Stimulated activated CD8-positive, alpha-beta memory T cell treated with anti-CD3 and anti-CD28 coated beads, Interleukin-7, amount 100 ng/mL, for 24 hours (primary cell): ENCODE measurements at places on chromosomes 5 and 9.

- DNase-seq = no peak
These were observed 262.8 kb downstream of the CDH10 start for GRCh38 chr5:24381861-24382489.

- no peak for DNase-seq
These were observed 134.9 kb upstream of the CDKN2B start for GRCh38 chr9:22143799-22144625.

DNA sequence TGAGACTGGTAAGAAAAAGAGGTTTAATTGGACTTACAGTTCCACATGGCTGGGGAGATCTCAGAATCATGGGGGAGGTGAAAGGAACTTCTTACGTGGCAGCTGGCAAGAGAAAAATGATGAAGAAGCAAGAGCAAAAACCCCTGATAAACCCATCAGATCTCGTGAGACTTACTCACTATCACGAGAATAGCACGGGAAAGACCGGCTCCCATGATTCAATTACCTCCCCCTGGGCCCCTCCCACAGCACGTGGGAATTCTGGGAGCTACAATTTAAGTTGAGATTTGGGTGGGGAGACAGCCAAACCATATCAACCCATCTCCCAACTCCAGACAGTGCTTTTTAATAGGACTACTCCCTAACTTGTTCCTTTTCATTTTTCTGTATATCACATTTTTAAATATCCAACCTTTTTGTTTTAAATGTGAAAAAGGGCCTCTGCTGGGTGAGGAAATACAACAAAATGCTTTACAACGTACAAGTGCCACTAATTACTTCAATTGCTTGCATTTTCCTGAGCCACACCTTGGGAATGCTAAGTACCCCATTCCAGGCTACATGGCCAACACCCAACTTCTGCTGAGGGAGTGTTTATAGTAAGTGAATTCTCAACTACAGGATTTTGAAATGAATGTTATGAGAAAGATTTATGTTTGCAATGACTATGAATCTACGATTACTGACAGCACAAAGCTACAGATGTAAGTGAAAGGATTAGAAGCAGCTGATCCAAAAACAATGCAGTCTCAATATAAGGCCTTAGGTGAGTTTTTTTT lies 294.1 kb upstream of the CD180 start:
- DNase-seq = no peak

DNA sequence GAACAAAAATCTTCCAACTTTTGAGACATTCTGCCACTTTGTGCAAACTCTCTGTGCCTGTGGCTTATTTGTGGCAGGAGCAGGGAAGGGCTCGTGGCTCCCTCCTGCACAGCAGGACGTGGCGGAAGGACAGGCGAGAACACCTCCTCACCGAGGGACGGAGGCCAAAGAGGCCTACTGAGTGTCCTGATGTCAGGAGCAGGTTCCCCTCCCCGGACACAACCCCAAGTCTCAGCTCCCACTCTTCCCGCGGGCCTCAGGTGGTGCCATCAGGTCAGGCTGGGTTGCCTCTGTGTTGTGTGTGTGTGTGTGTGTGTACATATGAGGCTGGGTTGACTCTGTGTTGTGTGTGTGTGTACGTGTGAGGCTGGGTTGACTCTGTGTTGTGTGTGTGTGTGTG lies 136.8 kb upstream of the LPCAT1 start:
- DNase-seq = no peak

DNA sequence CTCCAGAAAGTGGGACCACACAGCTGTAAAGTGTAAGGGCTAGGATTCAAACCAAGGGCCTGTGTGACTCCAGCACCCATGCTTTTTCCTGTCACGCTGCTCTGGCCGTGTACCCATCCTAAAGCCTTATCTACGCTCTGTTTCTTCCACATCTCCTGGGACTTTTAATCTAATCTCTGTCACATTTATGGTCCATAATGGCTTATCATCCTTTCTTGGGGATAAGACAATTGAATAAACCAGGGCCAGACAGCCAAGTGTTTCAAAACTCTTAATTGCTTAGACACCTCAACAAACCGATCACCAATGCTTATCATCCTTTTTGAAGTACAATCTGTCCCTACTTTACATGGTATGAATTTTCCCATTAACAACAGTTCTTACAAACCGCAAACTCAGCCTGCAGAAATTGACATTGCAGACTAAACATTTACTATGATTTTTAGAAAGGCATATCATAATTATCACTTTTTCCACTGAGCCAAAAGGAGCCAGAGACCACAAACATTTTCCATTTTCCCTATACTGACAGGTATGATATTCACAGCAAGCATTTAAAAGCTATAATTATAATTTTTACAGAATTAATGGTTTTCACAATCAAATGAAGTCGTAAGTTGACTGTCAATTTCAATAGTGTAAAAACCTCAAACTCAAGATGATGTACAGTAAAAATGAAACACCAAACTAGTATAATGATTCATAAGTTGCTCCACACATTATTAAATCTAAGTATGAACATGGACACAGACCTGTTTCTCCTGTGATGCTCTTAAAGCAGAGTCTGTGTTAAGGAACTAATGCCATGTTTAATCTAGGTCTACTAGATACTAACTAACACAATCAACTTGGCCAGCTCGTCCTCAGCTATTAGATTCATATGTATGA lies 99.5 kb downstream of the FBXW11 start:
- no peak for DNase-seq

DNA sequence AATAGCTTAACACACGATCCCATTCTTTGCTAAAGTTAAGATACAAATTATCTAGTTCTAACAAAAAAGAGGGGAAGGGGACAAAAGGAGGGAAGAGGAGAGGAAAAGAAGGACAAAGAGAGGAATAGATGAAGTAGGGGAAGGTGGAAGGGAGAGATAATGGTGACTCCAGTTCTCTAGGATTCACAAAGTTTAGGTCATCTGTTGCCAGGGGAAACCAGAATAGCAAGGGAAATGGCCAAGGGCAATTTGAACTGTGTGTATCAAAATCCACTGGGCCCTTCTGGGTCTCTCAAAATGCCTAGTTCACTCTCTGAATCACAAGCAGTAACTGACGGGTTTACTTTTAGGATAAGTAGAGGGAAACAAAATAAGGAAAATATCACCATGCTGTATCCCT lies 7.6 kb downstream of the SLC24A2 start:
- DNase-seq = no peak

DNA sequence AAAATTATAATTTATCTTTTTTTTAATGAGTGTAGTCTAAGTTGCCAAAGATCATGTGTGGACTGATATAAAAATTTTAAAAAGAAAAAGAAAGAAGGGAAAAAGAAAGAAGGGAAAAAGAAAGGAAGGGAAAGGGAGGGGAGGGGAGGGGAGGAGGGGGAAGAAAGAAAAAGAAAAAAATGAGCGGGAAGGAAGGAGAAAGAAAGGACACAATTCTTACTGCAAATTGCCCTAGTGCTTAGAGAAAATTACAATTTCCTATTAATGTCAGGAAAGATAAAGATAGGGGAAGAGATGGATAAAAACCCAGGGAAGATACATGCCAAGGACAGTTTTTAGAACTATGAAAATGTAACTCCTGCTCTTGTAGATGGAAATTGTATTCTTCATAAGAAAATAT lies 789.7 kb upstream of the GRAMD2B start:
- DNase-seq = no peak

DNA sequence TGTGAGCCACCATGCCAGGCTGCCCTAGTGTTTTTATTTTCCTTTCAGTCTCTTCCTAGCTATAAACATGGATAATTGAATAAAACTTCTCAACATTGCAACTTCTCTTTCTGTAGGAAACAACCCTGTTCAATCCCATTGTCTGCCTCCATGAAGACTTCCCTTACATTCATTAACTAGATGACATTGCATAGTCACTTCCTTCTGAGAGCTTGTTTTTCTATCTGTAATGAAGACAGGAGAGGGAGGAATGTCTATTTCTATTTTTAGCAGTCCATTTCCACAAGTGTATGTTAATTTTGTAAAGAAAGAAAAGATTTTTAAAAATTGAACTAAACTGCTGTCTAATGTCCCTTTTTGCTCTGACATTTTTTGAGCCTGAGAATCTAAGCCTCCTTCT lies 55.6 kb upstream of the MELK start:
- no peak for DNase-seq

DNA sequence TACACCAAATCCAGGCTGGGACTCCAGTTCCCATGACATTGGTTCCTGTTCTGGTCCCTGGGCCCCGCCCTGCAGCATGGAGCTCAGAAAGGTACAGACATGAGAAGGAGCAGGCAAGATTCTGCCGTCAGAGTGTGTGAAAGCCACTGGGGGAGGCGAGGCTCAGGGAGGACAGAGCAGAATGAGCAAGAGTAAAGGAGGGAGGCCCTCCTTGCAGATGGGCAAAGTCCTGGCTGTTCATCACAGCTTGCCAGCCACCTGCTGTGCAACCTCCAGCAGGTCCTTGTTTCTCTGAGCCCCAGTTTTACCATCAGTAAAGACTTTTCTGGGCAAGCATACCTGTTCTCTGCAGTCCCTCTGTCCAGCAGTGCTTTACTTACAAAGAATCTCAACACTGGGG lies 73.3 kb downstream of the HRH2 start:
- DNase-seq = no peak

- DNase-seq = no peak
These were observed 49.0 kb upstream of the GGTA1 start for GRCh38 chr9:121548666-121549065.

DNA sequence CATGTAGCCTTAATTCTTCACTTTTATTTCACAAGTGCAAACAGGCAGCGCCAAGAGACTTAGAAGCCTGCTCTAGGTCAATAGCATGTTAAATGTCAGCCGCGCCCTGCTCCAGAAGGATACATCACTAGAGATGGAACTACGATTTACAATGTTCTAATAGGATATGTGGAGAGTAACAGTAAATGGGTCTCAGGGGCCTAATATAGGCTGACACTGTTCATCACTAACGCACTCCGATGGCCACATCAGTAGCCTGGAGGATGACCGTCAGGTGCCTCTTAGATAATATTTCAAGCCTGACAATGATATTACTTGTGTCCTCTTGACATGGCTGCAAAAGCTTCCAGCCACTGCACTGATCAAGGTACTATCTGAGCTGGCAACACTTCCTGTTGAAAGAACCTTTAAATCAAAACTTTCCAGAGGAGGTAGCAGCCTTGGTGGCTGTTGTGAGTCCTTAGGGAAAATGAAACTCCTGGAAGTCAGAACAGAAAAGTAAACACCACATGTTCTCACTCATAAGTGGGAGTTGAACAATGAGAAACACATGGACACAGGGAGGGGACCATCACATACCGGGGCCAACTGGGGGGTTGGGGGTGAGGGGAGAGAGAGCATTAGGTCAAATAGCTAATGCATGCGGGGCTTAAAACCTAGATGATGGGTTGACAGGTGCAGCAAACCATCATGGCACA lies 35.0 kb downstream of the PTTG1 start:
- no peak for DNase-seq

- no peak for DNase-seq
These were observed 364.2 kb upstream of the PDE4D start for GRCh38 chr5:60257596-60258271.

DNA sequence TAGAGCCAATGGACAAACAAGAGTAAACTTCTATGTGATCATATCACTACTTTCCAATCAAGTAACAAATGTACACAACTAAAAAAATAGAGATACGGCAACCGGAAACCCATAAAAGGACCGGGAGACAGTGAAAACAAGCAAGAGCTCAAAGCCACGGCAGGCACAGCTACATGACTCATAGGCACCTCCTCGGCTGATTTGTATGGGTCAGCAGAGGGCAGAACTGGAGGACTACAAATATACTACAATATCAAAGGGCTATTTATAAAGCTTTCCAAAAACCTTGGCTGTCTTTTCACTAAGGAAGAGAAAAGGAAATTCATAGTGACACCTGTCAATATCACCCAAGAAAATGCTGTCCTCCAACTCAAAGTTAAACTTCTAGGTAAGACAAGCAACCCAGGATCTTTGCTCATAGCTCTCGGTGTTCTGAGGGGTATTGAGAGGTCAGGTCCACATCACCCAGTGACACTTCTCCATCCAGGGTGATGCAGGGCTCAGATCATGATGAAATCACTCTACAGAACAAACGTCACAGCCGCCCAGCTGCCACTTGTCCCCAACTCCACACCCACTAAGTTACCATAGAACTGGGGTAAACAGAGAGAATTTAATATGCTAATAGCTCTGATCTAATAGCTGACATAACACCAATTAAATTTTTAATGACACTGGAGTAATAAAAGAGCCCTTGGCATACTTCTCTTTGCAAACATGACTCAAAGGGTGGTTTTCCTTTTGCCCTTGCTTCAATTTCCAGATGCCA lies 41.3 kb downstream of the PFDN1 start:
- no peak for DNase-seq

DNA sequence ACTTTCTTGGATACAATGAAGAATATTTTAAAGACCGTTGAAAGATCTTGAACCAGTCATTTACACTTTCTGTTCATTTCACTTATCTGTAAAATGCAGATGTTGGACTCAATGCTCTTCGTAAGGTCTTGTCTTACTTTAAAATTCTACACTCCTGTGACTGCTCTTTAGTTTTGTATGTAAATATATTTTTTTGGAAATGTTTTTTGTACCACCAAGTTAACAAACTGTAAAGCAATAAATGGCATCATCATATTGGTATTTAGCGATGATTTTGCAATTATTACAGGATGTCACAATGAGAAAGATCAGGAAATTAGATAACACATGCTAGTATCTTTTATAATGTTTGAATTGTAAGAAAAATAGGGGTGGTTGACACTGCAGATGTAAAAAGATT lies 80.8 kb upstream of the GNAQ start:
- DNase-seq = no peak

DNA sequence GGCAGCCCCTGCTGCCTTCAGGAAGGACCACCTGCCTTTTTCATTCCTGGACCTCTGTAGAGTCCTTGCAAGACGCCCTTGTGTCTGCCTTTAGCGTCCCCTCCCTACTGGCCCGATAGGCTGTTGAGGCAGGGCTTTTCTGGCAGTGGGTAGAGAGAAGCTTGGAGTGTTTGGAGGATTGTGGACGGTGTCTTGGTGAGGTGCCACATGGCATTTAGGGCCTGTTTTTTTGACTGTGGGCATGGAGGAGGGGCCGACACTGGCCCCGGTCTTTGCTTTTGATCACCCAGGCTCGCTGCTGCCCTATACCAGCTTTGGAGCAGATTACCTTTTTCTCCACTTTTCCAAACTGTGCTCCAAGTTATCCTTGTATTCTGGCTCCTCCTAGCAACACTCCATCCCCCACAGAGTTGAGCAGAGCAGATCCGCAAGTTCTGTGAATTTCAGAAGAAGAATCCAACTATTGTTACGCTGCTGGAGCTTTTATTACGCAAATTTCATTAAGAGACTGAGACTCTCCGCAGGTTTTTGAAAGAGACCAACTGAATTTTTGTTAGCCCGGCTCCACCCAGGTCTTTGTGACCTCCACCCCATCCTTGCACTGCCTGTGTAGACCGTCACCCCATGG lies 34.8 kb upstream of the PRDM12 start:
- DNase-seq = no peak

- DNase-seq = no peak
These were observed 55.5 kb upstream of the DMRT1 start for GRCh38 chr9:785997-786396.

GRCh38 chr9:73081979-73082657 lies 69.5 kb upstream of the ANXA1 start:
- DNase-seq = no peak
